ENCODE measurements at places on chromosomes 4 and X.
A peak's percentile ranks its signal among the peaks of the same experiment; 100 is the strongest.

- no peak for DNase-seq
Measured at GRCh38 chr4:102411408-102411807, 66.1 kb upstream of the SLC39A8 start.

DNA sequence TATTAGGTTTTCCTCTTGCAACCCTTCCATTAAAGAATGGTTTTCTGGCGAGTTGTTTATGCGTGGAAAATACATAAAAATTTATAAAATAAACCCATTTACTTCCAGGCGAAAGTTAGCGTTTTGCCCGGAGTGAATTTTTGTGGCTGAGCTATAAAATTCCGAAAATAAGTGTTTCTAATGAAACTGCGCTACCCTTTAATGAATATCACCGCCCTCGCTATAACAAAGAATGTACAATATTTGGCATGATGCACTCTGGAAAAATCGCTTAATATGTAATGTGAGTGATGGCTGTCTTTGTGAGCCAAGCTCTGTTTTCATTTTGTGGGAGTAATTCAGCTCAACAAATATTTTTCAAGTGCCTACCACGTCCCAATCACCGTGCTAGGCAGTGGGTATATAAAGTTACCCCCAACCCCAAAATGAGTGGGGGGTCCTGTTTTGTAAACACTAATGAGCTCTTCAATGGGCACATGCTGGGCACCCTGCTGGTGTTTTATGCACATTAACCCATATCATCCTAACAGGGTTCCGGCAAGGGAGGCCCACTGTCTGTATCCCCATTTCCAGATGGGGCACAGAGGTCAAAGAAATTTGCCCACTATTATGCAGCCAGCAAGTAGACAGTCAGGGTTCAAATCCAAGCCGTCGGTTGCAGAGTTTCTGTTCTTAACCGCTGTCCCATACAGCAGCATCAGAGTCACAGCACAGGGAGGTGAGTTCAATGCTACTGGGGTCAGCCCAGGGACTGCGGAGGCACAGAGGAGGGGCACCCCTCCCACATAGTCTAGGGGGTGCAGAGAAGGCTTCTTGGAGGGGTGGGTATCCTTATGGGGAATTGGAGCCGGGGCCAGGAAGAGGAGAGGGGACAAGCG lies 65.7 kb upstream of the STX18 start:
- no peak for DNase-seq

GRCh38 chr4:165855191-165855590 lies 17.8 kb upstream of the TLL1 start:
- no peak for DNase-seq

DNA sequence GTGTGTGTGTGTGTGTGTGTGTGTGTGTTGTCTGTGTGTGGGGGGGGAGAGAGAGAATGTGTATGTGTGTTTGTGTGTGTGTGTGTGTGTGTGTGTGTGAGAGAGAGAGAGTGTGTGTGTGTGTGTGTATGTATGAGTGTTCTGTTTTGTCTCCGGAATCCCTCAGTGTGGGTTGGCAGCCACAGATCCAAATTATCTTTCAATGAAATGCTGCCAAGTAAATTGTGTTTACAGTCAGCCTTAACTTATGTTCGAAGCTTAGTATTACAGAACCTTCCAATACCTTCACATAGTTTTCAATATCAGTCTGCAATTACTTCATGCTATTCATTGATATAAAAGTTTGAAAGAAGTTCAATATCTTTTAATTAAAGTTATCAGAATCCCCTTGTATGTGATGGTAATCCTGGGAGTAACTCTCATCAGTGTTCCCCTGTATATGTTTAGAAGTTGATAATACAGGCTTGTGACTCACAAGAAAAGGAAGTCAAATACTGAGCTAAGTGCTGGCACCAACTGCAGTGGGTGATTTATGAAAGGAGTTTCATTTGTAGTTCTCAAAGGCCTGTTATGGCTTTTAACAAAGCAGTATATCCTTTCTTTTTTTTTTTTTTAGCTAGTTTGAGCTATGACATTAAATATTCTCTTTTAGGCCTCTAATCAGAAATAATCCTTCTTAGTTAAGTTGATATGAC lies 51.6 kb upstream of the HTR2C start:
- no peak for DNase-seq

DNA sequence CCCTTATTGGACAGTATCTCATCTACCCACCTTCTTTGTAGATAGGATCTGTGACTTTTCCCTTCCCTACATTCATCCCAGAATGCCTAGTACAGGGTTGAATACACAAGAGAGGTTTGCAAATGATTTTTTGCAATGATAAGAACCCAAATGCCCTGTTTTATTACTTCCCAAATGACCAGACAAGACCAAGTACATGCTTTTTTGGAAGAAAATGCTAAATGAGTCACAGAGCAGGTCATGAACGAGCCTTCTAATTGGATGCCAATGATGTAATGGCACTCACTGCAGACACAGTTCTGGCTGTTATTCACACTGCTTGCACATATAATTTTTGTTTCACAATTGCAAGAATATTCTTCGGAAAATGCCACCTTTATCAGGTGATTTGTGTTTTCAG lies 17.8 kb upstream of the GABRQ start:
- DNase-seq: no peak

DNA sequence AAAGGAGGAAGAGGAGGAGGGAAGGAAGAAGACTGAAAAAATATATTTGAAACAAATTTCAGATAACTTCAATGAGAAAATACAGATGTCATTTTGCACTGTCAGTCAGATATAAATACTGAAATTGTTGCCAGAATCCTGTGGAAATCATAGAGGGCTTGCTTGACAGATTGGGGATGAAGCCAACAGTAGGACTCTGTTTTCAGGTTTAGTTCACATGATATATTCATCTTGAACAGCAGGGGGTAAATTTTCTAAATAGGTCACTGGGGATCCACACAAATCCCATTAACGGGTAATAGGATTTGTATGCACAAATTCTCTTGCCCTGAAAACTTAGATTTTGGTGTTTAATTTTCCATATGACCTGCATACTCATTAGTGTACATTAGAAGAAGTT lies 103.3 kb upstream of the PCDH18 start:
- no peak for DNase-seq

DNA sequence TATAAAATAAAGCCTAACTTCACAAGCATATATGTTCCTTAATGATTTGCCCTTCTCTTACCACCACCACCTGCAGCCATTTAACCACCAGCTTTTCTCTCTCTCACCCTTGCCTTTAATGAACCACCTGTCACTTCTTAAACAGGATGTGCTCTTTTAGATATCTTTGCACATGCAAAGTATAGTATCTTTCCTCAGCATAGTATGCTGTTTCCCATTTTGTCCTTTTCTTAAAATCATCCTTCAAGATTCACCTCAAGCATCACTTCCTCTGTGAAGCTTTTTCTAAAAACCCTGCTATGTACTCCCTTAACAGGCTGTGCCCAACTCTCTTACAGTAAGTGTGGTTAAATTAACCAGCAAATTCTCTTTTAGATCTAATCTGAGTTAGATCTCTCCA lies 8.2 kb upstream of the CNOT6L start:
- DNase-seq: no peak

- no peak for DNase-seq
Measured at GRCh38 chr4:13298655-13299054, 185.5 kb downstream of the RAB28 start.

GRCh38 chrX:123731987-123732669 lies 724 bp downstream of the THOC2 start:
- no peak for DNase-seq

DNA sequence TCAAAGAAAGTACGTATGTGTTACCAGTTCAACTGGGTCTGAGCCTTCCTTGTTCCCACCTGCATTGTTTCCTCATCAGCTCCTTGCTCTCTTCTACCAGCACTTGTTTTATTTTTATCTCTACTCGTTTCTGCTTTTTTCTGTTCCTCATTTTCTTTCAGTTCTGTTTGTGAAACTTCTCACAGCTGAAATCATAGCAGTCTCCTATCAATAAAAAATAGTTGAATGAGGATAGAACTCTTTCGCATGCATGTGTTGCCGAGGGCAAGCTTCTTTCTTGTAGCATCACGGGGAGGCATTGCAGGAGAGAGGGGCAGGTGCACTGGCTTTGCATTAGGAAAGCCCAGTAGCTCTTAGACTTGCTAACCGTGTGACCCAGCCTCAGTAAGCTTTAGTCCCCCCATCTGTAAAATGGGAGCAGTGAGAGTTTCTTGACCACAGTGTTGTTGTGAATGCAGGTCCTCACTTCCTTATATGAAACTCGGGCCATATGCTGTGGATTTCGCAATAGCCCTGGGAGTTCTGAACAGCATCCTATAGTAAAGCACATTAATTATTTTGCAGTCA lies 24.7 kb downstream of the OFD1 start:
- no peak for DNase-seq

GRCh38 chr4:111836601-111837000 lies 308.7 kb upstream of the FAM241A start:
- no peak for DNase-seq

GRCh38 chr4:135277068-135277979 lies 1075.7 kb upstream of the PABPC4L start:
- no peak for DNase-seq

GRCh38 chr4:108861334-108861733 lies 98.5 kb upstream of the ETNPPL start:
- no peak for DNase-seq

GRCh38 chr4:182203872-182204411 lies 39.3 kb upstream of the TENM3 start:
- no peak for DNase-seq

GRCh38 chrX:151510203-151510602 lies 53.3 kb upstream of the PASD1 start:
- DNase-seq: no peak

- DNase-seq: no peak
Measured at GRCh38 chrX:134654398-134655012, 3.8 kb downstream of the PLAC1 start.

DNA sequence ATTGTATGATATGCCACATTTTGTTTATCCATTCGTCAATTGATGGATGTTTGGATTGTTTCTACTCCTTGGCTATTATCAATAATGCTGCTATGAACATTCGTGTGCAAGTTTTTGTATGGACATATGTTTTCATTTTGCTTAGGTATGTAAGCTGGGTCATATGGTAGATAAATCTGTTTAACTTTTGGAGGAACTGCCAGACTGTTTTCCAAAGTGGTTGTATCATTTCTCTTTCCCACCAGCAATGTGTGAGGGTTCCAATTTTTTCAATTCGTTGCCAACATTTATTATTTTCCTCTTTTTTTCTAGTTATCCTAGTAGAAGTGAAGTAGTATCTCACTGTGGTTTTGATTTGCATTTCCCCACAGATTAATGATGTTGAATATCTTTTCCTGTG lies 71.8 kb downstream of the DIAPH2 start:
- no peak for DNase-seq

GRCh38 chr4:140982613-140983340 lies 150.5 kb downstream of the RNF150 start:
- DNase-seq: no peak

DNA sequence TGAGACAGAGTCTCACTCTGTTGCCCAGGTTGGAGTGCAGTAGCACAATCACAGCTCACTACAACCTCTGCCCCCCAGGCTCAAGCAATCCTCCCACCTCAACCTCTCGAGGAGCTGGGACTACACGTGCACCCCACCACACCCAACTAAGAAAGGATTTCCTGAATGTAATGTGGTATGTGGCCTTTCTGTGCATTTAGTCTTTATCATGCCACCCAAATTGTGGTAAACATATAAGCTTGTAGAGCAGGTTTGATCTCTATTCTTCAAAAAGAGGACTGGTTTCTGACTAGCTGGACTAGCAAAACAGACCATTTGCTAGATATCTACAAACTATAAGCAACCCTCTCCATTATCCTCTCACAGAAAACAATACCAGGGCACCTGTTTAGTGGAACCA lies 33.6 kb downstream of the ELOVL6 start:
- no peak for DNase-seq

GRCh38 chr4:143185253-143186107 lies 763 bp downstream of the USP38 start:
- no peak for DNase-seq

DNA sequence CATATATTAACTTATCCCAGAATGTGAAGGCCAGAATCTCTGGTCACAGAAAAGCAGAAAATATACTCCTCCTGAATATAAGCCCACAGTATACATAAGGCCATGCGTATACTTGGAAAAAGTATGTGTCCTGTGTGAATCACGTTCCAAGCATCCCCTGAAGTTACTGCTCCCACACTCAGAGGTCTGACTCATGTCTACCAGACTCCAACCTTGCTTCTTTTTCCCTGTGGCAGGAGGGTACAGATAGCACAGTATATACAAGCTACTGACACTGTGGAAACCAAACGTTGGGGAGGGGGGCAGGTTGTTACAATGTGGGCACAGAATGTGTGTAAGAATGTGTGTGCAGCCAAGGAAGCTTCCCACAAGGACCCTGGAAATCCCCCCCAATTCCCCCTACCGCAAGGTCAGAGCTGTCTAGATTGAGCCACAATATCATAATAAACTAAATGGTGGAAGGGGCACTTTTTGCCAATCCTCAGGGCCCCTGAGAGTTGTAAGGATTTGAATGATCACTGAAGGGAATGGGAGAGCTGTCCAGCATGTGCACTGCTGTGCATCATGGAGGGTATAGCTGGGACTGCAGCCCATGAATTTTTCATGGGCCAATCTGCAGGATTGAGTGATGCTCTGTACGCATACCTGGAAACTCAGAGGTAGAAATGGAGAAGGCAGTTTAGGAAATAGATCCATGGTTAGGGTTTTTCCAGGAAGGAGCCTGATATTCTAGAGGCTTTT lies 7.4 kb upstream of the RELL1 start:
- DNase-seq: peak; percentile 63

- DNase-seq: no peak
Measured at GRCh38 chrX:19599253-19599652, 83.9 kb upstream of the MAP3K15 start.

GRCh38 chr4:128307123-128307571 lies 19.5 kb upstream of the PGRMC2 start:
- no peak for DNase-seq

DNA sequence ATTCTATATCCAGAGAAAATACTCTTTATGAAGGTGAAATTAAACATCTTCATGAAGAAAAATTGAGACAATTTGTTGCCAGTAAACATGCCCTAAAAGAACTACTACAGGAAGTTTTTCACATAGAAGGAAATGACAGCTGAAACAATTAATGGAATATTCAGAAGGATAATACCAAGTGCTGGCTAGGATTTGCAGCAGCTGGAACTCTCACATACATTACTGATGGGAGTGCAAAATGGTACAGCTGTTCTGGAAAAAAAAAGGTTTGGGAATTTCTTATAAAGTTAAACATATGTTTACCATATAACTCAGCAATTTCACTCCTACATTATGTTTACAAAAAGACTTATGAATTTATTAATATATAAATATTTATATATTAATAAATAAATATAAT lies 193.2 kb upstream of the FAT4 start:
- no peak for DNase-seq

DNA sequence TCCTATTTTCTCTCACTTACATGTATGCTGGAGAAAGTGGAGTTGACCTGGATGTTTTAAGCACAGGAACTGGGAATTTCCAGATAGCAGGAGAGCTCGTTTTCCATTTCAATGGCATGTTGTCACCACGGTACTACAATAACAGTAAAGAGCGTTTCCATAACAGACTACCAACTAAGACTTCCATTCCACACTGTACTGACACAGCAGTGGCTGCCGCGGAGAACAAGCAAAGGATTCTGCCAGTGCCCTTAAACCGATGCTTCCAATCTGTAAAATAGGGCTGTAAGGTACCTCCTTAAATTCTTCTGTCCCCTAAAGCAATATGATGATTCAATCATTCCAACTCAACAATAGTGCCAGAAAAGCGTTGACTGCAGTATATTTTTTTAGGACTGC lies 143.9 kb downstream of the KLHL13 start:
- no peak for DNase-seq

- DNase-seq: no peak
Measured at GRCh38 chrX:25548811-25549210, 533.0 kb upstream of the ARX start.

- no peak for DNase-seq
Measured at GRCh38 chr4:159376289-159376688, 273.4 kb downstream of the RAPGEF2 start.
